Activated T-helper 9 cell treated with anti-CD3 and anti-CD28 coated beads, Interleukin-2, amount 50 U/mL, for 16 hours (primary cell): ENCODE measurements at places on chromosomes 4 and X.

- DNase-seq, result no peak
These were observed 358.4 kb downstream of the ARHGAP24 start for GRCh38 chr4:85833302-85833701.

DNA sequence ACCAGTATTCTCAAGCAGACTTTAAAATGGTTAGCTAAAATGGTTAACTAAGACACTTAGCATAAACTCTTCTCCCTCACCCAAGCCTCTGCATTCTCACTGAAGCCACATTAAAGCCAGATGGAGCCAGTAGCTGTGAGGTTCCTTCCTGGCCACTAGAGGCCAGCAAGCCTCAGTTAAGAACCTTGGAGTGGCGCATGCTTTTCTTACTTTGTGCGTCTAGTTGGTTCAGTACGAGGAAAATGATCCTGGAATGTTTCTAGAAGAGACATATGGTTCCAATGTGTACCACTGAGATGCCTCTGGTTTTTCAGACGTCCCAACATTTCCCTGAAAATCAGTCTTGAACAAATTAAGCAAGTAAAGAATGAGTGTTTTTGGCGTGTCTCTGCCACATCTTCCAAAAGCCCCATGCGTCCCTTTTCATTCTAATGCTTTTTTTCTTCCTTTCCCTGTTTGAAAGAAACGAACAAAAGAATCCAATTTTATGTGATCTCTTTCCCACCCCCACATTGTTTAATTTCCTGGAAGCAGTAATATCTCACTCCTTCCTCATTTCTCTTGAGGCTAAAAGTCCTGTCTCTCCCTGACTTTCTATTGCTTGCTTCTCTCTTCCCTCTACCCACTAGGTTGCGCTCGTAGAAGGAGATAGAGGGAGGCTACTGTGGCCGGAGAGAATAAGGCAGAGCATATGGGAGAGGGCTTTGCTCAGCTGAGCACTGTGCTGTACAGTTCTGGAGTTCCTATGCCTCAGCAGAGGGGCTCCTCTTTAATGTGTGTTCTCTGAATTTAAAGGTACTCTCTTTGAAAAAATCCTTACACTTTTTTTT lies 82.9 kb upstream of the TAB3 start:
- no peak for DNase-seq

GRCh38 chr4:40718586-40718985 lies 31.2 kb upstream of the NSUN7 start:
- DNase-seq, result no peak

DNA sequence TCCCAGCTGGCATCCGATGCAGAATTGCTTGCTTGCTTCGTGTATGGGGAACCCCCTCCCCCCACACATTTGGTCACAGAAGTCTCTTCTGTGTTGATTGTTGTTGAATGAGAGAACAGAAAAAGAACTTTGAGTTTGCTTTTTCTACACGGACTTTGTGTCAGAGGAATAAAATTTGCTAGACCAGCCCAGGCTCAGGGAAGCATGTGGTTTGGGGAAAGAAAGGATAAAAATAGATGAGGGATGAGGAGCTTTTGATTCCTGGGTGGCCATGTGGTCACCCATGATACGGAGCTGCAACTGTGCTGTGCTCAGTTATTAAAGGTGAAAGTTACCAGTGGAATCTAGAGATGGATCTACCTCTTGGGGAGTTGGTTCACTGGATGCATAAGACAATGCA lies 34.2 kb upstream of the ESX1 start:
- DNase-seq, result no peak

- no peak for DNase-seq
These were observed 136.1 kb upstream of the WDFY3 start for GRCh38 chr4:85102606-85103005.

GRCh38 chr4:94225449-94225848 lies 17.8 kb downstream of the SMARCAD1 start:
- no peak for DNase-seq

- no peak for DNase-seq
These were observed 128.4 kb upstream of the TMEM164 start for GRCh38 chrX:109874548-109874947.

DNA sequence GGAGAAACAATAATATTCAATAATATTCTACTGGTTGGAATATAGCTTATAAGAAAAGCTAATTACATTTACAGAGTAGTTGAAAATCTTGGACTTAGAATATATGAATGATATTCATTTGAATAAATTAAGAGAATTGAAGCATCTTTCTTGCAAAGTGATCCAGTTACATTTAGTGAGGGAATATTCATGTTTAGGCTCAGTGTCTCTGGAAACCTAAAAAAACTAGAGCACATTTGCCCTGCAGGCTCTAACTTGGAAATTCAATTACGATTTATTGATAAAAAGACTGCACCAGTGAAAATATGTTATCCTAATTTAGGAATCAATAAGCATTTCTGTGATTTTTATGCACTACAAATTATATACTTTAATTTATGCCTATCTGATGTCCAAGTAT lies 58.3 kb upstream of the RAP1GDS1 start:
- no peak for DNase-seq

GRCh38 chr4:2849267-2850152 lies 5.9 kb downstream of the ADD1 start:
- DNase-seq, result no peak

DNA sequence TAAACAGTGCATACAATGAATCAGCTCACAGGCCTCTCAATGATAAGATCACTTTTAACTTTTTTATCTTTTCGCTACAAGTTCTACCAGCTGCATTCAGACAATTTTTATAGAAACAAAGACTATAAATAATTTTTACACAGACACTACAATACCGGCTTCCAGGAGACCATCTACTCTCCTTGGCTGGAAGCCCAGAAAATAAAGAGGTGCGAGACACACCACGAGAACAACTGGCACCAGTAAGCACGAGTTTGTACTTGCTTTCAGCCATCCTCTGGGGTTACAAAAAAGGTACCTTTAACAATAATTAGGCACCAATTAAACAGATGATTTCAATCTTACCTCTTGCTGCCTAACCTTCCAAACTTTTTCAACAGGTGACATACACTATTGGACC lies 11.2 kb upstream of the PRDX4 start:
- no peak for DNase-seq

GRCh38 chr4:52290466-52290865 lies 239.4 kb downstream of the SPATA18 start:
- no peak for DNase-seq

DNA sequence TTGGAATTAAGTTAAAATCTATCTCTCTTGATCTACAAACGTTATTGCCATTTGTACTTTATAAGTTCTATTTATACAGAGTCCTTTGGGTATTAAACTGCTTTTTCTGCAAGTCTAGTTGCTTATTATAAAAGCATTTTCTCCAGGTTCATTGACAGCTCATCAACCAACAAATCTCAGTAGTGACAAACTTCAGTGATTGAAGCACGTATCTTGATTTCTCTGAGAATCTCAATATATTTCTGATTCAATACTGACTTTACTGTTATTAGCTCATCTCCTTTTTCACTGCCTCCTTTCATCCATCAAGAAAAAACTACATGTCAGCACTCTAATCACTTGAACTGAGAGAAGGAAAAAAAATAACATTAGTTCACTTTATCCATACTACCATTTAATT lies 630.2 kb downstream of the ARAP2 start:
- no peak for DNase-seq

DNA sequence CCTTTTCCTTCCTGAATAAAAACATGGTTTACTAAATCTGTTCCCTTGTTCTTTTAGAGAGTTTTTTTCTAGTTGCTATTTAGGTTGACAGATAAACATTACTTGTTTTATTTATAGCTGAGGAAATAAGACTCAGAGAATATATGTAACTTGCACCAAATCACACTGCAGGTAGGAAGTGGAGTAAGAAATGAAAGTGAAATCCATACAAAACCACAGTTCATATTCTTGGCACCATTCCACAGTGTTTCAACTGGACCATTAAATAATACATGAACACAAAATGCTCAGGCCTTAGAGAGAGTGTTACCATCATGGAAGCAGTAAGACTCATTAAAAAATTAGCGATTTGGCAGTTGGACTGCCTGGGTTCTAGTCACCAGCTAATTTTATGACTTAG lies 326.9 kb upstream of the SLIT2 start:
- no peak for DNase-seq

DNA sequence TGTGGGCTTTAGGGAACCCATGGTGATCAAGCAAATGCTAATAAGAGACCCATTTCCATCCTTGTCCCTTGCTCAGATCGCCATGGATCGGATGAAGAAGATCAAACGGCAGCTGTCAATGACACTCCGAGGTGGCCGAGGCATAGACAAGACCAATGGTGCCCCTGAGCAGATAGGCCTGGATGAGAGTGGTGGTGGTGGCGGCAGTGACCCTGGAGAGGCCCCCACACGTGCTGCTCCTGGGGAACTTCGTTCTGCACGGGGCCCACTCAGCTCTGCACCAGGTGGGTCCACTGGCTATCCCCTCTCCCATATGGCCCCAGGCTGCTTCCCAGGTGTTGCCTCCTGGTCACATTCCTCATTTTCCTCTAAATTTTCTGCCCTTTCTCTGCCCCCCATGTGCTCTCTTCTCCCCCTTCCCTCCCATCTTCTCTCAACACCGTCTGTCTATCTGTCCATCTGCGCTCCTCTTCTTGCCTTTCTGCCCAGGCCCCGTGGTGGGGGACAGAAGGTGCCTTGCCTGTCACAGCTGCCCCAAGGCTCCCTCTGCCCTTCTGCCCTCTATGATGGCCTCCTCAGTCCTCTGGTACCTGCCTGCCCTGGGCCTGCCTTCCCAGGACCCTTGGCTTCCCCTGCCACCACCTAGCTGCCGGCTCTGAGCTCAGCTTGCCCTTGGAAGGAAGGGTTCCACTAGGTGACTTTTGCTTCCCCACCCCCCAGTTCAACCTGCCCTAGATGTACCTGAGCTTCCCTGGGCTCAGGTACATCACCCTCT lies 5.2 kb downstream of the CDK16 start:
- no peak for DNase-seq

DNA sequence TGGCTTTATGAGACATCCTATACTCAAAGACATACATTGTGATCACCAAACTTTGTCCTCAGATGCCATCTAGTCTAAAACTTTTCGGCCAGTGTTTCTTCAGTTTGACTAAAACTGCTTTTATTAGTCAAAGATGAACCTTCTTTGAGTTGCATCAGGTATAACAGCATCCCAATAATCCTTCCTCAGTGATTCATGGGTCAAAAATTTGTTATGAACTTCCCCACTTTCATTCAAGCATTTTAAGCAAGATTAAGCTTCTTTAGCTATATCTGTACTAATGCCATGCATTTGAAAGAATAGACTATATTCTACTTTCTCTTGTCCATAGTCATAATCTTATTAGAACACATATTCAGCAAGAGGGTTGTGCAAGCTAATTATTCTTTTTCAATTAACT lies 1070.4 kb upstream of the ADGRL3 start:
- DNase-seq, result no peak

DNA sequence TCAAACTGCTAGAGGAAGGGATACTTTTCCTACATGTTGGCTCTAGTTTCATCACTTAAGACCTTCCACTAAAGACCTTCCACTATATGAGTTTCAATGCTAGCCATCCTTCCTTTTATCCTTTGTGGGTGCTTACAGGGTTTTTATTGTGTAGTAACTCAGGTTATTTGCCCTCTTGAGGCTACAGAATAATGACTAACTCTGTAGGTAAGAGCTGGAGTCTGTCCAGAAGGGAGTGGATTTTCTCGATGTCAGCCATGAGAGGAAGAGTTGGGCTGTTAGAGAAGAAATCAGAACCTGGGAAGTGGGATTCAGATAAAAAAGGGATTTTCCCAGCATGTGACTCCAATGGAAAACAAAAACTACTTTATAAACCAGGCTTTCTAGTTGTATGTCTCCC lies 27.5 kb upstream of the HERC5 start:
- DNase-seq, result no peak

DNA sequence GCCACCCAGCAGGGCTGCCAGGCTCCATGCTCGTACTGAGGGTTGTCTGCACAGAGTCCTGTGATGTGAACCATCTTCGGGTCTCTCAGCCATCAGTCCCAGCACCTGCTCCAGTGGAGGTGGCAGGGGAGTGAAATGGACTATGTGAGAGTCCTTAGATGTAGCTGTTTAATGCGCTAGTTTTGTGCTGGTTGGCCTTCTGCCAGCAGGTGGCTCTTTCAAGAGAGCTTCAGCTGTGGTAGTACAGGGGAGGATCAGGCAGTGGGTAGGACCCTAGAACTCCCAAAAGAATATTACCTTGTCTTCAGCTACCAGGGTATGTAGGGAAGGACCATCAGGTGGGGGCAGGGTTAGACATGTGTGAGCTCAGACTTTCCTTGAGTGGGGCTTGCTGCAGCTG lies 1066.0 kb downstream of the GLUD2 start:
- DNase-seq, result no peak

- no peak for DNase-seq
These were observed 93.1 kb upstream of the TEX13D start for GRCh38 chrX:124239324-124239723.

DNA sequence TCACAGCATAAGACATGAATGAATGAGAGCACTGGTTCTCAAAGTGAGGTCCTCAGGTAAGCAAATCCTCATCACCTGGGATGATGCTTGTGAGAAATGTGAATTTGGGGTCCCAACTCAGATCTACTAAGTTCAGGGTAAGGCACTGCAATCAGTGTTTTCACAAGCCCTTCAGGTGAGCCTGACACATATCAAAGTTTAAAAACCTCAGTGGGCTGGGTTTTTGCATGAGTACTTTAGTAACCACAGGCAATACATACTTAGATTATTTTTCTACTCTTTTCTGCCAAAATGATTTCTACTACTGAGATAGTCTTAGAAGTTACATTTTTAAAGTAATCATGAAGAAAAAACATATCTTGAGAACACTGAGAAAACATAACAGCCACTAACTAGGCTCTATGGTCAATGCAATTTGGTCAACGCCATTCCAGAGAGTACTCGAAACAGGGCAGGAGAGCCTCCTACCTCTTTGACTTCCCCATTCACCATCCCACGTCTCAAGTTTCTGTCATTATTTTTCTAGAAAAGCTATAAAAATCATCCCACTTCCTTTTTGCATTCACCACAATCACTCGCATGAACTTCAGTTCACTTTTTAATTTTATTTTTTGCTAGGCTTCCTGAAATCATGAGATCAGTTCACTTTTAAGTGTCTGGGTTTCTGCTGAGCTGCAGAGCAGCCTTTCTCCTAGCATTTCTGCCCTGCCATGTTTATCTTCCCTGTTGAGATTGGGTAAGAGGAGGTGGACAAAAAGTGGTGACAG lies 73.8 kb downstream of the MFAP3L start:
- no peak for DNase-seq

DNA sequence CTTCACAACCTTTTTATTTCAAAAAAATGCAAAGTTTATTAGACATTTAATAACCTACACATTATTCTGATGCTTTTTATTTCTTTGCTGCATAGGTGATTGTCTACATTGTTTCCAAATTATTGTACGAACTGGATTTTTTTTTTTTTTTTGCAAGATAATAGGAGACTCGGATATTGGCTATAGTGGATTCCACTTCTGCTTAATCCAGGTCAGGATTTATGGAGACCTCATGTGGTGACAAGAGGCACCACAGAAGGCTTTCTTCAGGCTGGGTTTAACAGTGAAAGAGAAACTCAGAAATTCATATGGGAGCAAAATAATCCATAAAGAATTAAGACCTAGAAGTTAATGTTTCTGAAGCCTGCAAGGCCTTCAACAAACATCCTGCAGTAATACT lies 2.4 kb upstream of the SLIT2 start:
- DNase-seq, result no peak
